ENCODE measurements at places on chromosomes 12 and 14.
A peak's percentile ranks its signal among the peaks of the same experiment; 100 is the strongest.

GRCh38 chr12:110566993-110567392 lies 16.1 kb downstream of the PPTC7 start:
- peaks cover 34% of the 10 kb centered on the region for H3K4me1 ChIP-seq
- no peaks in the 10 kb centered on the region for H3K36me3 ChIP-seq
- H3K27ac ChIP-seq: no peak overlapping the region
- no peak for DNase-seq
- H3K27me3 ChIP-seq: no peaks in the 10 kb centered on the region
- no peak overlapping the region for H3K4me3 ChIP-seq

GRCh38 chr12:26523708-26524150 lies 309.3 kb downstream of the ITPR2 start:
- H3K36me3 ChIP-seq: no peaks in the 10 kb centered on the region
- peaks cover 4% of the 10 kb centered on the region for H3K4me1 ChIP-seq
- no peaks in the 10 kb centered on the region for H3K27me3 ChIP-seq
- peak; percentile 97 for DNase-seq
- peak overlapping the region; percentile 36 for H3K27ac ChIP-seq

DNA sequence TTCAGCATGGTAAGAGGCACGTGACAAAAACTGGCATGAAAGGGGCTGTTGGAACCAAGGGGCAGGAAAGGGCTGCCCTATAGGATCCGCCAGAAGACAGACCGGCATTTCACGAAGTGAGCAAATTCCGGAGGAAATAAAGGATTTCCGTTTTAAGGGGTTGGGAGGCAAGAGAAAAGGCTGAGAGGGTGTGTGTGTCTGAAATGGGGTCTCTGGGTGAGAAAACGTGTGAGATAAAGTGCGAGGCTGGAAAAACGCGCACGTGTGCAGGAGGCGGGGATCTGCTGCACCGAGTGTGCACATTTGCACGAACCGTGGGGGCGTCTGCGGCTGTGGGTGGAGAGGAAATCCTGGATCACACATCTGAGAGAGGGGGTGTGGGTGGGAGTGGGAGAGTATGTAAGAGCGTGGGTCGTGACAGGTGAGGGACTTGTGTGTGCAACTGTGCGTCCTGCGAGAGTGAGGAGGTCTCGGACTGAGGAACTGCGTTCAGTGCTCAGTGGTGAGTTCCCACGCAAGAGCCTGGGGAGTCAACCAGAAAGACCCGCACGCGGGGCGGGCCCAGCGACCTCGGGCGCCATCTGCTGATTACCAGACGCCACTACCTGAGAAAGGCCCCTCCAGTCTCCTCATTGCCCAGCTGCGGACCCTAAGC lies 37.0 kb upstream of the P2RX7 start:
- no peaks in the 10 kb centered on the region for H3K4me1 ChIP-seq
- H3K27ac ChIP-seq: no peak overlapping the region
- no peaks in the 10 kb centered on the region for H3K27me3 ChIP-seq
- peak; percentile 86 for DNase-seq
- H3K36me3 ChIP-seq: no peaks in the 10 kb centered on the region
- no peak overlapping the region for H3K4me3 ChIP-seq

GRCh38 chr14:54462048-54462447 lies 20.9 kb upstream of the CNIH1 start:
- H3K4me1 ChIP-seq: no peaks in the 10 kb centered on the region
- no peak for DNase-seq
- H3K4me3 ChIP-seq: no peak overlapping the region

DNA sequence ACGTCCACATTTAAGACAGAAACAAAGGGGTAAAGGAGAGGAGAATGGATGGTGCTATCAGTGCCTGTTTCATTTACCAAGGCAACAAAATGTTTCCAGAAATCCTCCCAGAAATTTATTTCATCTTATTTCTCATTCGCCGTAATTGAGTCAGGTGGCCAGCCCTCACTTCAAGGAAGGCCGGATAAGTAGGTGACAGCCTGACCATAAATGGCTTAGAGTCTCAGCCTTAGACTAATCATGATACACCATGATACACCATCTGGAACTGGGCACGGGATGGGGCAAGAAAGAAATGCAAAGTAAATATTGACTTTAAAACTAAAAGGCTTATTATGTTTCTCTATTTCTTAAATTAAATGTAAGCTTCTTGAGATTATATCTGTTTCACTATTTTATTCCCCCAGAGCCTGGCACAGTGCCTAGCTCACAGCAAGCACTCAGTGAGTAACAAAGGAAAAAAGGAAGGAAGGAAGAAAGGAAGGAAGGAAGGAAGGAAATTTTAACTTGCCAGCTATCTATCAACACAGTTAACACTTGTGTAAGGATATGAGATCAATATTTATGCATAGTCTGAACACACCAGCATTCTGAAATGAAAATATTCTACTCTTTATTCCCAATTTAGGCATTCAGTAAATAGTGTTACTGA lies 106.1 kb upstream of the FSCB start:
- H3K27me3 ChIP-seq: no peaks in the 10 kb centered on the region
- DNase-seq: no peak
- H3K27ac ChIP-seq: no peak overlapping the region
- no peak overlapping the region for H3K4me3 ChIP-seq
- no peaks in the 10 kb centered on the region for H3K4me1 ChIP-seq
- no peaks in the 10 kb centered on the region for H3K36me3 ChIP-seq

DNA sequence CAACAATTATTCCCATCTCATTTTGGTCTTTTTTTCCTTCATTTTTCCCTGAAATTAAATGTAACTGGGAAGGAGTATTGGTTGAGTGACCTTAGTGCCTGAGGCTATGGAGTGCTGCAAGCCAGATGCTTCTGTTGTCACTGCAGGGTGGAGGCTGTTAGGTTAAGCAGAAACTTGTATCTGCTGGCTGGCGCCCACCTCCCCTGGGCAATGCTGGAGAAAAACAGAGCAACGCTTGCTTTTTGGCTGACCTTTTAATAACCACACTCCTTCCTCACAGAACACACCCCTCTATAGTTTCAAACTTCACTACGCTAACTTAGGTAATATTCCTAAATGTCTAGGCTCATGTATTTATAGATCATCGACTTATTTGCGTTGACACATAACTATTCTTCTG lies 583.5 kb upstream of the NOVA1 start:
- no peak overlapping the region for H3K4me3 ChIP-seq
- H3K27me3 ChIP-seq: no peaks in the 10 kb centered on the region
- no peak for DNase-seq
- H3K4me1 ChIP-seq: no peaks in the 10 kb centered on the region
